ENCODE measurements at places on chromosomes 4 and X.
A peak's percentile ranks its signal among the peaks of the same experiment; 100 is the strongest.

DNA sequence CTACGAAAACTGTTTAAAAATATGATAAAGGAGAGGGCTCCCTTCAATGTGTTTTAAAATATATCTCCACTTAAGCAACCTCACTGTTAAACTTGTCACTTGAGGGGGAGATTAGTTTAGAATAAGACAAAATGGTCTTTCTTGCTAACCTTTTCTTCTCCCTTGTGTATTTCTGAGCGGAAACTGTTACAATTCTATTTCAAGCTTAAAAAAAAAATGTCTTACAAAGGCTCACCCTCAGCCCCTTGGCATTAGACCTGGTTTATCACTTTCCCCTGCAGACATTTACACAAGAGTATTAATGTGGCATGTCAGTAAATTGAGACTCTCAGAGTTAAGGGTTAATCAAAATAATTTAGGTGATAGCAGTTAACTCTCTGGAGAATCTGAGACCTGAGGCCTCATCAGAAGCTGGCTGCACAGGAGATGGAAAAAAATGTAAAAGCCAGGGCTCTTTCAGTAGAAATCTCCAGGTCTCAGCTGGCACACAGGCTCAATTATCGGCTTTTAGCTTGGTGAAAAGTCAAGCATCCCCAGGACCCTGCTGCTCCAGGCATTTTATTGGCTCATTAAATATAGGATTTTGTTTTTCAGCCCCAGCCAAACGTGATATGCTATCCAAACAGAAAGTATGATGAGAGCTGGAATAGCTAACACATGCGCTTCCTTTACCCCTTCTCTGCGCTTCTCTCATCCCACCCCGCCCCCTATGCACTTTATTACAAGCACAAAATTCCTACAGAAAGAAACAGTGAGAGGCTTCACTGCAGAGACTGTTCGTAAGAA lies 130.5 kb downstream of the PPA2 start:
- DNase-seq: peak; percentile 39

GRCh38 chrX:101393530-101394305 lies 2.9 kb downstream of the RPL36A start:
- DNase-seq: no peak

- DNase-seq: no peak
Observed at GRCh38 chr4:73281396-73281795, 22.8 kb upstream of the ANKRD17 start.

GRCh38 chrX:110321670-110322069 lies 3.8 kb upstream of the AMMECR1 start:
- no peak for DNase-seq

GRCh38 chr4:150248181-150248580 lies 169.9 kb downstream of the DCLK2 start:
- DNase-seq: no peak

- DNase-seq: peak; percentile 23
Observed at GRCh38 chr4:105715692-105716278, 7.2 kb downstream of the GSTCD start.

GRCh38 chr4:38366456-38366855 lies 297.5 kb upstream of the KLF3 start:
- DNase-seq: no peak

- DNase-seq: no peak
Observed at GRCh38 chr4:175273995-175274753, 356.0 kb downstream of the ADAM29 start.
